ENCODE measurements at places on chromosomes 16 and 17.

DNA sequence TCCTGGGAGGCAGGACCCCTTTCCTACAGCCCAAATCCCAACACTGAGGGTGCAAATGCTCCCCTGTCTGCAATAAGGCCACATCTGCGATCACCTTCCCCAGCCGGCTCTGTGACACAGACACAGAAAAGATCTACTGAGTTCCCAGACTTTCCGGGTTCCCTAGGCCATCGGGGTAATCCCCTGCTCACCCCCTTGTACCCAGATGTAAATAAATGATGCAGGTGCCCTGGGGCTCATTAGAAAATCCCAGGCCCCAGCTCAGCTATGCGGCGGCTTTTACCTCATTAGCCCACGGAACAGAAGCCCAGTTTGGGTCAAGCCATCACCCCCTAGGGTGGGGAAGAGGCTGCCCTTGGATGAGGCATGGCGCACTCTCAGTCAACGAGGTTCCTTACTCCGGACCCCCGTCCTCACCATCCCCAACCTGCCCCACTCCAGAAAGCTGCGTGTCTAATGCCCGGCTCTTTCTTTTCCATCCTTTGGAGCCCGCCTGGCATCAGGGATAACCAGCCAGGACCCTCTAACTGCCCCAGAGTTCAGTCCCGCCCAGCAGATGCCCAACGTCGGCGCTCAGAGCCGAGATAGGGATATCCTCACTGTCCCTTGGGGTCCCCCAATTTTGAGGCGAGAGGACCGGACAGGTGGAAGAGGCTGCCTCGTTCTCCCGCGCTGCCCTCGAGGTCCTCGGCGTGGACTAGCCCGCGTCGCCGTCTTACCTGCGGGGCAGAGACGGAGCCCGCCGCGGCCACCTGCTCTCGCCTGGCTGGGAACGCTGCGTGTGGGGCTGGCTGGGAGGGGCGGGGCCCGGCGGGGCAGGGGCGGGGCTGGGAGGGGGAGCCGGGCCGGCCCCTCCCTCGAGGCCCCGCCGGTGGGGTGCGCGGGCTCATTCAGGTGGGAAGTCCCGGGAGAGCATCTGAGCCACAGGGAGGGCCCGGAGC lies at the start of gene ZNF385C:
Gene ZNF385C (minus strand): TSS at position 783 of the 941 bp plus-strand sequence. CDS start 35,417 bp downstream, outside the sequence.
- DNase-seq = no peak

GRCh38 chr17:65182233-65182632 lies 45.1 kb downstream of the RGS9 start:
- DNase-seq = no peak

- no peak for DNase-seq
Observed at GRCh38 chr17:28330671-28331070, 4.6 kb downstream of the IFT20 start.

- no peak for DNase-seq
Observed at GRCh38 chr17:80358131-80358530, 56.8 kb upstream of the ENDOV start.

- DNase-seq = no peak
Observed at GRCh38 chr17:64413513-64413912, 22.9 kb upstream of the PECAM1 start.

DNA sequence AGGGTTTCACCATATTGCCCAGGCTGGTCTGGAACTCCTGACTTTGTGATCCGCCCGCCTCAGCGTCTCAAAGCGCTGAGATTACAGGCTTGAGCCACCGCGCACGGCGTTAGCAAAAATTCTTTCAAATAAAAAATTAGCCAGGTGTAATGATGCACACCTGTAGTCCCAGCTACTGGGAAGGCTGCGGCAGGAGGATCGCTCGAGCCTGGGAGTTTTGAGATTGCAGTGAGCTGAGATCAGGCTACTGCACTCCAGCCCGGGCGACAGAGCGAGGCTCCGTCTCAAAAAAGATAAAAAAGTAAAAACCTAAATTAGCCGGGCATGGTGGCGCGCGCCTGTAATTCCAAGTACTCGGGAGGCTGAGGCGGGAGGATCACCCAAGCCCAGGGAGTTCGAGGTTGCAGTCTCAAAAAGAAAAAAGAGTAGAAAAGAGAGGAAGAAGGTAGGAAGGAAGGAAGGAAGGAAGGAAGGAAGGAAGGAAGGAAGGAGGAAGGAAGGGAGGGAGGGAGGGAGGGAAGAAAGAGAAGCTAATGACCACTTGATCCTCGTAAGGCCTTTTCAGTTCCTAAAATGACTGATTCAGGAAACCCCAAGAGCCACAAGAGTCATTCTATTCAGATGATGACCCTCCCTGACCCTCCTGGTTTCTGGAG lies 59.2 kb downstream of the SRL start:
- DNase-seq = no peak

DNA sequence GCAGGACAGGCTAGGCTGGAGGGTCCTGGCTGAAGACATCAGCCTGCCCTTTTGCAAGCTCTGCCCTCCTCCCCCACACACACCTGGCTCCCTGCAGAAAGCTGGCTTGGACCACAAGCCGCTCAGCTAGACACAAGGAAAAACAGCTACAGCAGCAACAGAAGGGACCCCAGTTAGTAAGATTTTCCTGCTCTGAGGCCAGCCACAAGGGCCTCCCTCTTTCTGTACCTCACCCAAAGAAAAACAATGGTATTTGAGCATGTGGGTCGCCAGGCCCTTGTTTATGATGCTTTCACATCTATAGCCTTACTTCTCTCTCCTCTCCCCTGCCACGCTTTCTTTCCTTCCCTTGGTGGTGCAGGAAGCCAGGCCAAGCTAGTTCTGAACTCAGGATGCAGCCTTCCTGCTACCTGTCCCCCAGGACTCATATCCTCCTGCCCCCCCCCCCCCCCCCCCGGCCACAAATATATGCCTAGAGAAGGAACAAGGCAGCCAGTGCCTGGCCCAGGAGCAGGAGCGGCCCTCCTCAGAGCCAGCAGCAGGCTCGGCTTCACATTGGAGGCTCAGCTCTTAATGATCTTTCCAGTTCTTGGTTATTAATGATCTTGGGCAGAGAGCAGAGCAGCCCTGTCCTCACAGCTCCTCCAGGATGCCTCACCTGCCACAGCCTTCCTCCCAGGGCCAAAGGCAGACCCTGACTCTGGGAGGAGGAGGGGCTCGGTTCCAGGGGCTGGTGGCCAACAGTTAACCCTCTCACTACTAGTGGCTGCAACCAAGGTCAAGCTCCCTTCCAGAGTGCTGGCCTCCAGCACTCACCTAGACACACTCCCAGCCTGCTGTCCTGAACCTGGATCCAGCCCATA lies 19.5 kb downstream of the GRIN2C start:
- DNase-seq = no peak

DNA sequence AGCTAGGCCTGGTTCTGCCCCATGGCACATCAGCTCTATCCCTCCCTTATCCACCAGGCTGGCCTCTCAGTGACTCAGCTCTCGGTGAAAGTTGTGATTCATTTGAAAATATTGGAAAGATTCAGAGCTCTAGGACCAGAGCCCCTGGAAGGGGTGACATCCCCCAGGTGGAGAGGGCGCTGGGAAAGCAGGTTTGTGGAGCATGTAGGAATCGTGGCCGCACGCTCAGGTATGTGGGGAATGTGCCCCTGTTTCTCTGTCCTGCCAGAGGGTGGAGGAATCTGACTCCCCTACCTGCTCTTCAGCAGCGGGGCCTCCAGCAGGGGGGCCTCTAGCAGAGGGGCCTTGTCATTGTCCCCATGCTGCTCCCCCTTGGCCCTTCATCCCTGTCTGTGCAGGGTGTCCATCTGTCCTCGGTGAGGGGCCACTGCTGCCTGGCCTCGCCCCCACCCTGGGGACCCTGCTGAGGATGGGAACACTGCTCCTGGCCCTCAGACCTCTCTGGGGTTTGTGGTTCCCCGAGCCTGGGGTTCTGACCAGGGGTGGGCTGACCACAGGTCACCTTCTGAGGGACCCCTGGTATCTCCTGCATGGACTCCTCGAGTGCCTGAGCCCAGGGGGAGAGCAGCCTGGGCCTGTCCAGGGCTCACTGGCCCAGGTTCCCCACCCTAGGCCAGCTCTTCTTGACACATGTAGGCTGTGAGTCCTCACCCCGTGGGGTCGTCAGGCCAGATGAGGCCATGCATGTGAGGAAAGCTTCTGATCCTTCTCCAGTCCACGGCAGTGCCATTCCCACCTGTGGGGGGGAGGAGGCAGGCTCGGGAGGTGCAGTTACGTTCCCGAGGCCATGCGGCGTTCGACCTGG lies 47.5 kb downstream of the NT5M start:
- DNase-seq = no peak

GRCh38 chr16:2818272-2818876 lies 1.3 kb downstream of the PRSS21 start:
- no peak for DNase-seq

Measured in activated CD8-positive, alpha-beta T cell treated with anti-CD3 and anti-CD28 coated beads, Interleukin-2, amount 10 ng/mL, durations not matched to agents 7 days and 5 days (primary cell).